Activated naive CD8-positive, alpha-beta T cell treated with anti-CD3 and anti-CD28 coated beads for 36 hours (primary cell): ENCODE measurements at places on chromosomes 11 and 22. TPM values are rescaled to one million over a fixed set of nuclear protein-coding genes. Genes with fewer than 3 reads are reported as not detected.

C22orf42 gene
- not detected for total RNA-seq

SCGB1A1 gene
- total RNA-seq, result not detected

OR6T1 gene
- total RNA-seq, result not detected

GSTP1 gene
- 452 TPM for total RNA-seq

DCDC1 gene
- total RNA-seq, result 0.14 TPM

GRCh38 chr22:39750759-39751158 is 142.8 kb downstream of the ENTHD1 start:
- peaks cover 21% of the 10 kb centered on the region for H3K4me1 ChIP-seq
- H3K27ac ChIP-seq, result no peak overlapping the region
- H3K36me3 ChIP-seq, result no peaks in the 10 kb centered on the region
- no peaks in the 10 kb centered on the region for H3K27me3 ChIP-seq
- no peak overlapping the region for H3K4me3 ChIP-seq

DNA sequence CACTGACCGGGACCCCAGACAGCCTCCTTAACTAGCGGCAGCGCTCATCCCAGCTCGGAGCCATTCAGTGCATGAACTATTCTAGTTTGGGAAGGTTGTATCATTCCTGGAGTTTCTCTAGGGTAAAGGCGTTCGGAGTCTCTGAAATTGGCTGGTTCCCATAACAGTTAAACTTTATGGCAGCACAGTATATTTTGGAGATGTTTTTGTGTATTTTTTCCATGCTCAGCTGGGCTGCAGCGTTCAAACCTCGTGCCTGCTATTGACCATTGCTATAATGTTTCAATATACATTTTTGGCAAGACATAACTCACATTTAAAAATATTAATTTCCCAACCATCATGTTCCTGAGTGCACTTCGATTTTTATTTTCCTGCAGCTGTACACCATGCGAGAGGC is 169.7 kb downstream of the ST3GAL4 start:
- H3K4me3 ChIP-seq, result no peak overlapping the region
- no peaks in the 10 kb centered on the region for H3K27me3 ChIP-seq
- DNase-seq, result no peak
- H3K36me3 ChIP-seq, result no peaks in the 10 kb centered on the region
- H3K4me1 ChIP-seq, result no peaks in the 10 kb centered on the region

GRCh38 chr11:125374398-125374797 is 121.7 kb downstream of the FEZ1 start:
- H3K4me1 ChIP-seq, result peaks cover 3% of the 10 kb centered on the region
- no peak for DNase-seq
- no peaks in the 10 kb centered on the region for H3K36me3 ChIP-seq
- H3K27me3 ChIP-seq, result peaks cover 34% of the 10 kb centered on the region
- H3K4me3 ChIP-seq, result no peak overlapping the region

DNA sequence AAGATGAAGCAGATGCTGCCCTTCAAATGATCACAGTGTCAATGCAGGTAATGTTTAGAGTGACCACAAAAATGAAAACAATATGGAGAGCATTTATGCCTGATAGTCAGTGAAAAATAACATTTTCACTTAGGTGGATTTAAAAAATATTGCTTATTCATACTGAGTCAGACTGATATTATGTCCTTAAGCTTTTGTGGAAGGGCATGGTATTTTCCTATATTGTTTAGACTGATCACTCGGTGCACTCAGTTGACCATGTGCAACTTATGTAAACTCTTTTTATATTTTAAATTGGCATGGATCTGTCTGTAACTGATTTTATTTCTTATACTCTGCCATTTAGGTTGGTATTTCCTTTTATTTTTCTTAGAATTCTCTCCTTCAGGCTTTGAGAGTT is 106.6 kb downstream of the DYNC2H1 start:
- no peaks in the 10 kb centered on the region for H3K27me3 ChIP-seq
- H3K36me3 ChIP-seq, result no peaks in the 10 kb centered on the region
- no peak for DNase-seq
- no peak overlapping the region for H3K27ac ChIP-seq
- H3K4me3 ChIP-seq, result no peak overlapping the region
- H3K4me1 ChIP-seq, result no peaks in the 10 kb centered on the region

GRCh38 chr22:36860438-36860820 is 377 bp upstream of the NCF4 start:
- H3K27ac ChIP-seq, result peak overlapping the region; percentile 91
- no peaks in the 10 kb centered on the region for H3K36me3 ChIP-seq
- no peak for DNase-seq
- peaks cover 7% of the 10 kb centered on the region for H3K27me3 ChIP-seq

- H3K4me1 ChIP-seq, result no peaks in the 10 kb centered on the region
- no peak overlapping the region for H3K27ac ChIP-seq
- no peaks in the 10 kb centered on the region for H3K36me3 ChIP-seq
- no peak overlapping the region for H3K4me3 ChIP-seq
- H3K27me3 ChIP-seq, result no peaks in the 10 kb centered on the region
- DNase-seq, result peak; percentile 36
Observed at GRCh38 chr11:77198440-77198849, 70.4 kb downstream of the MYO7A start.

- H3K27ac ChIP-seq, result peak overlapping the region; percentile 98
- H3K4me1 ChIP-seq, result peaks cover 16% of the 10 kb centered on the region
- peak overlapping the region; percentile 98 for H3K4me3 ChIP-seq
- H3K36me3 ChIP-seq, result peaks cover 24% of the 10 kb centered on the region
- peaks cover 3% of the 10 kb centered on the region for H3K27me3 ChIP-seq
- no peak for DNase-seq
Observed at GRCh38 chr11:85665733-85666132, 804 bp upstream of the CREBZF start.

- H3K27ac ChIP-seq, result peak overlapping the region; percentile 42
- peaks cover 11% of the 10 kb centered on the region for H3K36me3 ChIP-seq
- peak; percentile 57 for DNase-seq
- peaks cover 13% of the 10 kb centered on the region for H3K27me3 ChIP-seq
Observed at GRCh38 chr11:9565822-9566560, 7.5 kb upstream of the WEE1 start.

GRCh38 chr11:59088162-59088561 is 2.1 kb downstream of the GLYATL1B start:
- H3K27me3 ChIP-seq, result peaks cover 7% of the 10 kb centered on the region
- no peaks in the 10 kb centered on the region for H3K4me1 ChIP-seq
- H3K36me3 ChIP-seq, result no peaks in the 10 kb centered on the region
- H3K27ac ChIP-seq, result no peak overlapping the region
